ENCODE measurements at places on chromosomes 12 and 14.

- DNase-seq = no peak
Observed at GRCh38 chr12:99027461-99027860, 382.4 kb downstream of the APAF1 start.

DNA sequence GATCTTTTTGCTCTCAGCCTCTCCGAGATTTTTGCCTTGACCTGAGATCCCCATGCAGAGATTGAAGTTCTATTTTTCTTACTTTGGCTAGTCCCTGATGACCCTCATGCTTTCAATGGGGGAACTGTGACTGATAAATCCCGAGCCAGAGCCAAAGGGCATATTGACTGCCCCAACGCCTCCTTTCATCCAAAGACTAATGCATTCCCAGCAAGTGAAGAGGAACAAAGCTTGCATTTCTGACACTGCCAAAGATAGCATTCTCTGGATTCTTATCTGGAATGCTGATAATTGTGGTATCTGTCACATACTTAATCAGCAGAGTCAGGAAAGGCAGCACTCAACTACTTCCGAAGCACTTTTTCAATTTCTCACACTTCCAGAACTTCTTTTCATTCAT is 152.3 kb upstream of the EGLN3 start:
- DNase-seq = no peak

DNA sequence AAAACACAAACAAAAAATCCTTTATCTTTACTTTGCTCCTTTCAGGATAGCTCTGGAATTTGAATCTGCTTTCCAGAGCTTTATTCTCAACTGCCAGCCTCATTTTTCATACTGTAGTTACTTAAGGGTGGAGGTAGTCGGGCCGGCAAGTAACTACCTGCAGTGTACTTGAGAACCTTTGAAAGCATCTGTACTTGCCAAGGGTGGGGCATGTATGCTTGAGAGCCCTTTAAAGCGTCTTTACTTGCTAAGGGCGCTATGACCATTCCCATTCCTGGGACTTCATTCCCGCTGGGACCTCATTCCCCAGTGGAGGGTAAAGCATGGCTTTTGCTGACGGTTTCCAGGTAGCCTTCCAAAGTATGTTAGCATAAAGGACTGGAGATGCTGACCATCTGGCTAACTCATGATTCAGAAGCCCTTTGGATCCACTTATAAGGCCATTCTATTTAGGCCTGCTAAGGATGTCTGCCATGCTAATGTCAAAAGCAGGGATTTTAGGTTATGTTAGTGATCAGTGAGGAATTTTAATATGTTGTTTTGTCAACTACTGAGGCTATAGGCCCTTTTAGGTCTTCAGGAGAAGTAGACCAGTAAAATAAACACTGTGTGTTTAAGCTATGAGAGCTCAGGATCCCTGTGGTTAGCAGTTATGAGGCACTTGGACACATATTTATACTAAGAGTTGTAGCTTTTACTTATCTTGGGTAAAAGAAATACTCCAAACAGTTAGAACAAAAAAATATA is 74.9 kb downstream of the CRADD start:
- no peak for DNase-seq

DNA sequence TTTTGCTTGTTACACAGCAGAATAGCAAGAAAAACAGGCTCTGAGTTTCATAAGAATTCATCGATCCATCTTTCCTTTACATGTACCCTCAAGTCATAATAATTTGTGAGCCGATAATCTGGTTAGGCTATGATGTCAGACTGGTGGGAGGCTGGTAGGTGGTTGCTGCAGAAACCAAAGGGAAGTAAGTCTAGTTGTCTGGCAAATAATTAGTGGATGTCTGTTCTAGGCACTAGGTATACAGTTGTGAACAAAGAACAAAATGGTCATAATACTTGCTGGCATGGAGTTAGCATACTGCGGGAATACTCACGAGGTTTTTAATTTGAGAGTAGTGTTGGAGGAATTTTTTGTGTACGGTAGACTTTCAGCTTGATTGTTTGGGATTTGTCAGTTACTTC is 8.8 kb downstream of the SUSD6 start:
- DNase-seq = peak; percentile 66

GRCh38 chr14:78608998-78609787 is 439.0 kb downstream of the NRXN3 start:
- no peak for DNase-seq

- peak; percentile 76 for DNase-seq
Observed at GRCh38 chr12:120944645-120945217, 33.6 kb upstream of the HNF1A start.

DNA sequence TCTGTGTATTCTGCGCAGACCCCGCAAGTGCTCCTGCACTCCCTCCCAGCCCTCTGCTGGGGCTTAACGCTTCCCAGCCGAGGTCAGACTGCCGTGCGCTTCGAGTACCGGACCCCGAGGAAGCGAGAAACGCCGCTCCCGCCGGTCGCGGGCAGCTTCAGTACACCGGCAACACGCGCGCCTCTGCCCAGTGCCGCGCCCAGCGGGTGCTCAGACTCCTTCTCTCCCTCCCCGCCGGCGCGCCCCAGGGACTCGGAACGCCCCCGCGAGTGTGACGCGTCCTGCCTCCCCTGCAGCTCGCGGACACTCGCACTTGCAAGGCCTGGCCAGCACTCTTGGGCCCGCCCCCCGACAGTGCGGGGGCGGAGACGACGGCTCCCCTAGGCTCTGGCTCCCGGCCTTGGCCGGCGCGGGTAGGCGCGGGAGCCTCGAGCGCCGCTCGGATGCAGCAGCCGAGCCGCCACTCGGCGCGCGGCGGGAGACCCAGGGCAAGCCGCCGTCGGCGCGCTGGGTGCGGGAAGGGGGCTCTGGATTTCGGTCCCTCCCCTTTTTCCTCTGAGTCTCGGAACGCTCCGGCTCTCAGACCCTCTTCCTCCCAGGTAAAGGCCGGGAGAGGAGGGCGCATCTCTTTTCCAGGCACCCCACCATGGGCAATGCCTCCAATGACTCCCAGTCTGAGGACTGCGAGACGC is at the start of gene PTGER2:
Gene PTGER2, plus strand, starts transcription at position 410 of the 692 bp plus-strand sequence. Its CDS starts 237 bp downstream, at position 647.
- DNase-seq = peak; percentile 89

GRCh38 chr12:23893611-23894010 is 55.9 kb downstream of the SOX5 start:
- DNase-seq = no peak

DNA sequence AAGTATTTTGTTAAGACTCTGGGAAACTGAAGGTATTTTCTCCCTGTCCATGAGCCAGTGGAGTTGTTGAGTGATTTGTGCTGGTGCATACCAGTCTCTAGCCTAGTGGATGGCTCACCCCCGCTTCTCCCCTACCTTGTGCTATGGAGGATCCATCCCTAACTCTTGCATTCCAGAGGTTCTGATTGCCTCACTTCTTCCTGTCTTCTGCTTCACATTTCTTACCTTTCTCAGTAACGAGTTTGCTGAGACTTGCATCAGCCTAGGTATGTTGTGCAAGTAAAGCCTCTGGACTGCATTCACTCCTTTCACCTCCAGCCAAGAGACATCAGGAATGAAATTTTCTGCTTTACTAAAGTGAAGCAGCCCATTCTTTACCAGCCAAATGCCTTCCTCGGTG is 391.6 kb downstream of the ZFP36L1 start:
- DNase-seq = no peak

GRCh38 chr12:13571035-13571434 is 374.5 kb downstream of the EMP1 start:
- no peak for DNase-seq

- no peak for DNase-seq
Observed at GRCh38 chr12:13950502-13950901, 30.9 kb downstream of the GRIN2B start.

- peak; percentile 61 for DNase-seq
Observed at GRCh38 chr12:51970904-51971646, 19.6 kb downstream of the ACVR1B start.

GRCh38 chr14:39322807-39323206 is 89.1 kb downstream of the MIA2 start:
- no peak for DNase-seq

GRCh38 chr14:37932481-37932880 is 275.2 kb upstream of the SSTR1 start:
- no peak for DNase-seq

- peak; percentile 63 for DNase-seq
Observed at GRCh38 chr12:9869307-9870161, at the start of gene CLEC2B. Gene CLEC2B (minus strand): TSS chr12:9869354.

GRCh38 chr14:69333791-69334337 is 64.2 kb downstream of the ERH start:
- no peak for DNase-seq

GRCh38 chr14:60514378-60514740 is 5.4 kb downstream of the SIX6 start:
- no peak for DNase-seq
